ENCODE measurements at places on chromosomes 4 and X.

DNA sequence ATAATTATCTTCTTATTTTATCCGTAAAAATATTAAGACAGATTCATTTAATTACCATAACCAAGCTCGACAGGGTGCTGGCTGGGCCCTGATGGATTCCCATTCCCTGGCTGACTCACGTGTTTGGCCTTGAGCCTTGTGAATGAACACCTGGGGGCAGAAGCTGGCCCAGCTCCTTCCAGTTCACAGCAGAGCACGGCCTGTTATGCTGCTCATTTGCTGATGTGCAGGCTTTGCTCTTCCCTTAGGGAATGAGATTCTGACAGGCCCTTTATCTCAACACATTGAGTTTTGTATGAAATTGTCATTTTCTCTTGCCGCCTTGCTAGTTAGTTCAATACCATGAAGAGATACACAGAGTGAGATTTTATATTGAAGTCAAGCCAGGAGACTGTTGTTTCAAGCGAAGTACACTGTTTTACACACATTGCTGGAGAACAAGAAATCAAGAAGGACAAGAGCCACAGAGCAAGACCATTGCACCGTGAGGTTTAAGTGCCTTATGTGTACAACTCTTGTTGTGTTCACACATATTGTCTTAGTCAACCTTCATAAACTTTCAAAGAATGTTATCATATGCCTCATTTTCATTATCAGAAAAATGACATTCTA, 1583.3 kb downstream of the STIM2 start:
- DNase-seq: no peak

DNA sequence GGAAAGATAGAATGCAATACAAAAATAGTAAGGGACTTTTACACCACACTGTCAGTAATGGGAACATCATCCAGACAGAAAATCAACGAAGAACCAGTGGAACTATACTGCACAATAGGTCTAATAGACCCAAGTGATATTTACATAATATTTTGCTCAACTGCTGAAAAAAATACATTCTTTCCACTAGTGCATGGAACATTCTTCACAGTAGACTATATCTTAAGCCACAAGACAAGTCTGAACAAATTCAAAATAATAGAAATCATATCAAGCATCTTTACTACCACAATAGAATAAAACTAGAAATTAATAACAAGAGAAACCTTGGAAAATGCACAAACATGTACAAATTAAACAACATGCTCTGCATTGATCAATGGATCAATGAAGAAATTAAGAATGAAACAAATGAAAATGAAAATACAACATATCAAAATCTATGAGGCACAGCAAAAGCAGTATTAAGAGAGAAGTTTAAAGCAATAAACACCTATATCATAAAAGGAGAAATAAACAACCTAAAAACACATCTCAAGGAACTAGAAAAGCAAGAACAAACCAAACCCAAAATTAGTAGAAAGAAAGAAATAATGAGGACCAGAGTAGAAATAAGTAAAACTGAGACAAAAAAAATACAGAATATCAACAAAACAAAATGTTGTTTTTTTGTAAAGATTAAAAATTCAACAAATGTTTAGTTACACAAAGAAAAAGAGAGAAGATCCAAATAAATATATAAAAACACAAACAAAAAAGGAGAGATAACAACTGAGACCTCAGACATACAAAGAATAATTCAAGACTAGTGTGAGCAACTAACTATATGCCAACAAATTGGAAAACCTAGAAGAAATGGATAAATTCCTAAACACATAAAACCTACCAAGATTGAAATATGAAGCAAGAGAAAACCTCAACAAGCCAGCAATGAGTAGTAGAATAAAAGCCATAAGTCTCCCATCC, 51.5 kb upstream of the ANTXR2 start:
- DNase-seq: no peak

DNA sequence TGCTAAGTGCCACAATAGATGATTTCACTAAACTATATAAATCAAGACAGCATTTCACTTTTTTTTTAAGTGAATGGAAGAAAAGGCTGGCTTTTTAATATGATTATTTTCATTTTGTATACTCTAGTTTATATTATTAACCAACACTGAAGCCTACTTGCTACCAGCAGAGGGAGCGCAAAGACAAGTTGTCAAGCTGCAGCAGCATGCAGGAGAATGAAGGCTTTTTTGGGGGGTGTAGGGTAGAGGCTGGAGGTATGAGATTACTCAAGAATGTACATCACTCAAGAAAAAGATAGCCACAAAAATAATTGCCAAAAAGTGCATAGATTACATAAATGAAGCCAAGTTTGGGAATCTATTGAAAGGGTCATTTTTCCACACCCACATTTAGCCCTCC, 519.5 kb downstream of the FGF13 start:
- no peak for DNase-seq

DNA sequence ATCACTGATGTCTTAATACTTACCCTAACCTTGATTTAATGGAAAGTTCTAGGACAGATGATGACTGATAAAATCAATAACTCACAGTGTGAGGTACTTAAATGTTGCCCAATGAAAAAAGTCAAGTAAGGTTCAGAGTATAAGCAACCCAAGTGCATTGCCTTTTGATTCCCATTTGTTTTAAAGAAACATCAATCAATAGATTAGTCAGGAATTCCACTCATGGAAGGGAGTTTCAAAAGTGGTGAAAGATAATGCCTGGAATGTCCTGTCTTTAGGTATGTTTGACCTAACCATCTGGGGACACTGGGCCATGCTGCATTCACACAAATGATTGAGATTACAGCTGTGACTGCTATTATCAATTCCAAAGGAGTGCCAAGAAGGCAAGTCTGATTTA, 259.7 kb downstream of the PPARGC1A start:
- DNase-seq: no peak

- no peak for DNase-seq
Observed at GRCh38 chr4:157170321-157170720, 50.2 kb upstream of the GRIA2 start.

GRCh38 chr4:158912806-158913205, 144.0 kb downstream of the FNIP2 start:
- DNase-seq: no peak

GRCh38 chr4:169064296-169064695, 54.2 kb upstream of the CBR4 start:
- no peak for DNase-seq

GRCh38 chr4:133493241-133493640, 344.1 kb downstream of the PCDH10 start:
- no peak for DNase-seq

GRCh38 chrX:30649859-30650258, 3.4 kb upstream of the GK start:
- no peak for DNase-seq

DNA sequence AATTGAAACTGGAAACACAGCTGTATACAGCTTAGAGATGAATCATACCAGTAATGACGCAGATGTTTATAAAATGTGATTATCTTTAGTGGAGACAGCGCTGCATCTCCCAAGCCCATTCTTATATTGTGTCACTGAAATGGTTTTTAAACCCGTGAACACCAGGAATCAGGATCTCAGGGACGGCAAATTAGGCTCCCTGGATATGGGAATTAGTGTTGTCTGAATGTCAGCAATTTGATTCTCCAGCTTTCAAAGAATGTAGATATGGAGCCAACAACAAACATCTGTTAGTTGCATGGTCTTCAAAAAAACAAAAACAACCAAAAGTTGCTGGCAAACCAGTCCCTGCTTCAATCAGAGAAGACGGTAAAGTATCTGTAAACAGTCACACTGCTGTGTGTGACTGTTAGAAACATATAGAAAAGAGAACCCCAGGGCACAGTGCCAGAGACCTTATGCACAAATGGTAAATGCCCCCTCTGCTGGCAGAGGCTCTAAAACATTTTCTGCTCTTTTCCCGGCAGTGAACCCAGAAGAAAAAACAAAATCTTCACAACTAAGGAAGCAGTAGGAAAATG, 351.9 kb upstream of the FTHL17 start:
- DNase-seq: peak; percentile 3

DNA sequence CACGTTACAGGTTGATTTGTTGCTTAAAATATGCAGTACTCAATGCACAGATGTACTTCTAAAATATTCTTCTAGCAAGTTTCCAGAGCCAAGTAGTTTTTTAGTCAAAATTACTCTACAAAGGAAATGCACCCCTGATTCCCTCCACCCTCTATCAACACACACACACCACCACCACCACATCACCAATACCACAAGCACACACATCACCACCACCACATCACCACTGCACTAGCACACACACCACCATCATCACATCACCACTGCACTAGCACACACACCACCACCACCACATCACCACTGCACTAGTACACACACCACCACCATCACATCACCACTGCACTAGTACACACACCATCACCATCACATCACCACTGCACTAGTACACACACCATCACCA, 105.2 kb upstream of the FRG1 start:
- no peak for DNase-seq

- no peak for DNase-seq
Observed at GRCh38 chr4:38101563-38101962, 141.4 kb downstream of the PTTG2 start.

GRCh38 chrX:28835991-28836390, 248.7 kb downstream of the IL1RAPL1 start:
- no peak for DNase-seq
